Foreskin keratinocyte (primary cell): ENCODE measurements at places on chromosomes 12 and 14. TPM values are rescaled to one million over a fixed set of nuclear protein-coding genes. Genes with fewer than 3 reads are reported as not detected.

The PTPRB gene
- total RNA-seq, result 0.71 and 0.88 TPM in 2 replicates

- DNase-seq, result no peak
Measured at GRCh38 chr12:67446716-67447115, 177.6 kb downstream of the CAND1 start.

GRCh38 chr12:9813821-9814798, 13.2 kb upstream of the KLRF1 start:
- DNase-seq, result no peak

DNA sequence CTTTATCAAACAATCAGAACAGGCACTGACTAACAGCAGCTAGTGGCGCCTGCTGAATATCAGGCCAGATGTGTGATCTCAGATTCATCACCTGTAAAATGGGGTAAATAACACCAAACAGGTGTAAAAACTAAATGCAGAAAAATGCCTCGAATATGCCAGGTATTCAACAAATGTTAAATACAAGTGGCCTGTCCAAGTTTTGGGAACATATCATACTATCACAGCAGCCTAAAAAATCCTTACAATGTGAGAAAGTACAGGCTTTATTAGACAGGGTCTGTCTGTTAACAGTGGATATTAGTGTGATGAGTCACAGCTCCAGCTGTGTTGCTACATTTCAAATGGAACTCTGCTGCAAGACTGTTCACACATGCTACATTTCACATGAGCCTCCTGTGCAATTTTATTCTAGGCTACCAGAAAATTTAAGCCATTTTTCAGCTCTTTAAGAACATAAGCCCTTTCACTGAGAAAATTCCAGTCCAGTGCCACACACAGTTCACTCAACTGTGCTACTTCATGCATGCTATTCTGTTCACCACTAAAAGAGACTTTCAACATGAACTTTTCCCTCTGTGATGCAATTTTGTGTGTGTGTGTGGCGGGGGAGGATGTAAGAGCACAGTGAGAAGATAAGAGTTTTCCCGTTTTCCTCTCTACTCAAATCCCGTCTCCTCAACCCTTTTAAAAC, 56.7 kb downstream of the MSRB3 start:
- DNase-seq, result peak; percentile 82

DNA sequence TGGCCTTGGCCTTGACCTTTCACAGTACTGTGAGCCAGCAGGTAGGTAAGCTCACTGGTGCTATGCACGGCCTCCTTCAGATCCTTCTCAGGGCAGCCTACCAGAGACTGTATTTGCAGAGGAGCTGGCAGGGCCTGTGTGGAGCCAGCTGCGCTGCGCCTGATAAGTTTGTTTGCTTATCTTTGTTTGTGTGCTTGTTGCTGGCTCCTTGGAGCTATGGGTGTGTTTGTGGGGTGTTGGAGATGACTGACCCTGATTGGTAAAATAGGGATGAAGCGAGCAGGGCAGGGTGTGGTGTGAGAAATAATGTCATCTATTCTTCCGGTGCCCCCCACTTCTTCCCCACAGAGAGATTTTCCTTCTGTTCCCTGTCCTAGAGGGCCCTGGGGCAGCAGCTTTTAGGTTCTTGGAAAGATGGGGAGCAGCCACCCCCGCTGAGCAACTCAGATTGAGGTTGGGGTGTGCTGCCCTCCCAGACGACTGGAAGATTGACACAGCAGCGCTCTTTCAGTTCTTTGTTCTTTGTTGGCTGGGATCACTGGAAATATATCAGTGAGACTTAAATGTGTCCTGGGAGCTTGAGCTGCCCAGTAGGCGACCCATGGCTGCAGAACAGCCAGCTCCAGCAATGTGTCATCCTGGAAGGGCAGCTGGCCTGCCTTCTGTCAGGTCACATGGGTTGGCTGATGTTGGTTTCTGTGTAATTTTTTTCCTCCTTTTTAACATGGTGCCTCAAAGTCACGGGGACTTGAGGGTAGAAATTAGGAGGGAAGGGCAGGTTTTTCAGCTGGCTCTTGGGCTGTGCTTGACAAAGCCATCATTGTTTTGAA, 19.6 kb downstream of the MLXIP start:
- DNase-seq, result peak; percentile 28

DNA sequence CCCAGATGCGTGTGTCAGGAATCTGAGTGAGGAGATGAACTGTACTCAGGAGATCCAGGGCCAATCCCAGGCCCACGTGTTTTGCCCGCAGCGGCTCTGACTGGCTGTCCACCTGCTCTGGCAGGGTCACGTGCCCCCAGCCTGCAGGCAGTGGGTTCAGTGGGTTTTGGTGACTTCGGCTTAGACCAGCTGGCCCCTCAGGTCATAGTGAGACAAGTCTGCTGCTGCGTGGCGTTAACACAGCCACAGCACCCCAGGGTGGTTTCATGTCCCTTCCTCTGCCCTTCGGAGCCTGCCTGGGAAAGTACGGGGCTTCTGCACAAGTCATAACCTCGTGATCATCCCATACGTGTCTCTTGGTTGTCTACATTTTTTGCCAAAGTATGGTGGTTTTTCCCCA, 2.6 kb downstream of the FBRSL1 start:
- DNase-seq, result no peak

DNA sequence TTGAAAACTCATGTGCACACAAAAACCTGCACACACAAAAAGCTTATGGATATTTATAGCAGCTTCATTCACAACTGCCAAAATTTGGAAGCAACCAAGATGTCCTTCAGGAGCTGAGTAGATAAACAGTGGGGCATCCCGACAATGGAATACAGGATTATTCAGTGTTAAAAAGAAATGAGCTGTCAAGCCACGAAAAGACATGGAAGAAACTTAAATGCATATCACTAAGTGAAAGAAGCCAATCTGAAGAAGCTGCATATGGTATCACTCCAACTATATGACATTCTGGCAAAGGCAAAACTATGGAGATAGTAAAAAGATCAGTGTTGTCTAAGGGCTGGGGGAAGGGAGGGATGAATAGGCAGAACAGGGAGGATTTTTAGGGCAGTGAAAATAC, 5.2 kb upstream of the TPCN1 start:
- DNase-seq, result no peak

The GLIPR1L1 gene
- not detected in 2 replicates for total RNA-seq

DNA sequence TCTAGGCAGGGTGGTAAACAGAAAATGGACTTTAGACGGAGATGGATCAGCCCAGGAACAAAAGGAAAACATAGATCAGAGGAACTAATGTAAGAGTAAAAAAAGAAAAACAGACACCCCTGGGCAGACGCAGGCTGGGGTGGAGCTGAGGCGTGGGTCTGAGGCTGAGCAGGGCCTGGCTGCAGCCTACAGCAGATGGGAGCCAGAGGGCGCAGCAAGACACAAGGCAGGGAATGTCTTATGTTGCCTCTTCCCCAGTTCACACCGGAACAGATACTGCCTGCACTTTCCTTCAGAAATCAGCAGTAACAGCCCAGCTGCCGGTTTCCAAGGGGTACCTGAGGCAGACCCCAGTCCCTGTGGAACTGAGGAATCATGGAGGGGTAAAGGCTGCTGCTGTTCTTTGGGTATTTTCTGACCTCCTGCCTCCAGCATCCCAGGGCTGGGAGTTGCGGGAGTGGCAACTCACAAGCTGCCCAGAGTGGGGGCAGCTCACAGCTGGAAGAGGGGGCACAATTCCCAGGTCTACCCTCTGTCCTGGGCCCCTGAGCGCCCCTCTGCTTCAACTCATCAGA, 9.8 kb downstream of the ZNF605 start:
- no peak for DNase-seq

DNA sequence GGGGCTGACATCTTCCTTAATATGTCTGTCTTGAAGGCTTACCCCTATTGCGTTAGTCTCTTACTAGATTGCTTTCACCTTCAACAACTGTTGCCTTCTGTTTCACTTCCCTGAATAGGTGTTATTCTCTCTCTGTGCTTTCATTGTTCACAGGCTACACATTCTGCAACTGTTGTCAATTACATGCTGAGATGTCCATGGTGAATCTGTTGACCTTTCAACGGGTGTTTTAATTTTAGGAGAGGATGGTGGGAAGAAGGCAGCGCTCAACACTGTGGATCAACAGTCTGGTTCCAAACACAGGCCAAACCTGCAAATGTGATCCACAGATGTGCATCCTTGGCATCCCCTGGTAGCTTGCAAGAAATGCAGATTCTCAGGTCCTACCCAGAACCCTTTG, 101.9 kb downstream of the DACT1 start:
- no peak for DNase-seq

DNA sequence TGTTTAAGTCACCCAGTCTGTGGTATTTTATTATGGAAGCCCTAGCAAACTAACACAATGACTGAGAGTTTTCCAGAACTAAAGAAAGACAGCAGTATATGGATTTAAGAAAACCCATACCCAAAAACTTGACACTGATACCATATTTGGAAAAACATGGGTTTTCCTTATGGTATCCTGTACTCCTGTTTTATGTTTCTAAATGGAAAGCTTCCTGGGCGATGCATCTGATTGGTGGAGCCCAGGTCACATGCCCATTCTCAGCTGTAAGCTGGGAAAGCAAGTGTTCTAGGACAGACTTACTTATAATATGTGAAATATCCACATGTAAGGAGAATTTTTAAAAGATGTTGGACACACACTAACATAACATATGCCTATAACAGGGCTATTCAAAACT, 4.5 kb upstream of the RNASE4 start:
- no peak for DNase-seq

GRCh38 chr14:20999591-20999990, 498 bp downstream of the SLC39A2 start:
- no peak for DNase-seq

The CD163L1 gene
- total RNA-seq, result 1.4 and 5.5 TPM in 2 replicates

DNA sequence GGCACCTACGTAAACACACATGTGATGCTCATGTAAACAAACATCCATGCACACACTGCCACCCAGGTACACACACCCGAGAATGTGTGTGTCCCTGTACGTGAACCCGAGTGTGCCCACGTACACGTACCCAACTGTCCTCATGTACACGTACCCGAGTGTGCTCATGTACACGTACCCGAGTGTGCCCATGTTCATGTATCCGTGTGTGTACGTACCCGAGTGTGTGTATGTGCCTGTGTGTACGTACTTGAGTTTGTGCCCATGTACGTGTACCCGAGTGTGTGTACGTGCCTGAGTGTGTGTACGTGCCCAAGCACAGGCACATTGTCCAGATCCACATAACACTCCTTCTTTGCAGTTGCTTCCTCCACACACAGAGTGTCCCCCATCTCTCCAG, 45.0 kb downstream of the LRCOL1 start:
- no peak for DNase-seq

The PZP gene
- total RNA-seq, result not detected in 2 replicates

GRCh38 chr14:76784266-76784874, 23.1 kb downstream of the VASH1 start:
- no peak for DNase-seq

DNA sequence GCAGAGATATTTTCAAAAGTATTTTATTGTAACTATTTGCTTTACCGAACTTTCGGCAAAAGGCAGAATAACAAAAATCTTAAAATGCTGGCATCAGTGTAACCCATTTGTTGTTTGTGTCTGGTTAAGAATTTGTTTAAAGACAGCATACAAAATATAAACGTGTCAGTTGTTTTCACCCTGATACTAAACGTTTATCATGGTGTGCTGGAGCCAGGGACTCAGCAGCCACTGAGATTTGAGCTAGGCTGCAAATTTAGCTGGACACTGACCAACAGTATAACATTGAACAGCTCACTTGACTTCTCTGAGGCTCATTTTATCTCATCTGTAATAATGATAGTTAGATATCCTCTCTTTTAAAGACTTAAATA, 183.7 kb downstream of the TMTC3 start:
- DNase-seq, result no peak
